ENCODE measurements at places on chromosomes 12 and 14. TPM values are rescaled to one million over a fixed set of nuclear protein-coding genes. Genes with fewer than 3 reads are reported as not detected.

DNA sequence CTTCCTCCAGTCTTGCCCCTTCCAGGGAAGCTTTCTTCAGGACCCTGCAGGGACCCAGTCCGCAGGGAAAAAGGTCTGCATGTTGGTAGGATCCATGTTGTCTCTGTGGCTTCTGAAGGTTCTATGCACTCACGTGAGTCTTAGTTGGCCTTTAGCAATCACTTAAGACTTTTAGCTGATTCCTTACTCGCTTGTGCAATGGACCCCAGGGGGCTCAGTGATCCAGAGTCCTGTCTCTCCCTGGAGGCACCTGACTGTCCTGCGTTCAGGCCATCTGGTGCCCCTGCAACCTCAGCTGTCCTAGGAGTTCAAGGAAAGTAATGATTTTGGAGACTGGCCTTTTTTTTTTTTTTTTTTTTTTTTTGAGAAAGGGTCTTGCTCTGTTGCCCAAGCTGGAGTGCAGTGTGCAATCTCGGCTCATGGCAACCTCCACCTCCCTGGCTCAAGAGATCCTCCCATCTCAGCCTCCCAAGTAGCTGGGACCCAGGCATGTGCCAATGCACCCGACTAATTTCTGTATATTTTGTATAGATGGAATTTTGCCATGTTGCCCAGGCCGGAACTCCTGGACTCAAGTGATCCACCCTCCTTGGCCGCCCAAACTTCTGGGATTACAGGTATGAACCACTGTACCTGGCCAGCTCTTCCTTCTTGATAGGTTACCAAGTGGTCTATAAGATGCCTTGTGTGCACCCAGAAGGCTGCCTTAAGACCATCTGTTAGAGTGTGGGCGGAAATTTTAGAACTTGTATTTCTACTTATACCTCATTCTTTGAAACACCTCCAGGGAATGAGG, 4.6 kb downstream of the IFI27L2 start:
- no peak overlapping the region for H3K27ac ChIP-seq
- no peaks in the 10 kb centered on the region for H3K27me3 ChIP-seq
- no peak for DNase-seq
- H3K36me3 ChIP-seq, result peaks cover 1% of the 10 kb centered on the region

DNA sequence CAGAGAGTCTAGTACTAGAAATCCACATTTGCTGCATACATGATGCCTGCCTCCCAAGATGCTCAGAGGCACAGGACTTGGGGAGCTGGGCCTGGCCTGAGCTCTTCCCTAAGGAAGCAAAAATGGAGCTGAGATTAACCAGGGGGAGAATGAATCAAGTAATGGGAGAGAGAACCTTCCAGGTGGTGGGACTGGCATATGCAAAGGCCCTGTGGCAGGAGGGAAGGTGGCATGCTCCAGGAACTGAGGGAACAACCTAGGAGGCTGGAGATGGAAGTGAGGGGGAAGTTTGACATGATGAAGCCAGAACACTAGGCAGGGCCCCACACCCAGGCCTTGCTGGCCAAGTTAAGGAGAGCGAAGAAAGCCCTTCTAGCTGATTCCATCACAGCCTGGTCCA, 23.3 kb downstream of the TMEM63C start:
- no peaks in the 10 kb centered on the region for H3K27me3 ChIP-seq
- H3K4me3 ChIP-seq, result no peak overlapping the region
- no peaks in the 10 kb centered on the region for H3K36me3 ChIP-seq

The SGPP1 gene
- total RNA-seq, result 10.9 TPM

DNA sequence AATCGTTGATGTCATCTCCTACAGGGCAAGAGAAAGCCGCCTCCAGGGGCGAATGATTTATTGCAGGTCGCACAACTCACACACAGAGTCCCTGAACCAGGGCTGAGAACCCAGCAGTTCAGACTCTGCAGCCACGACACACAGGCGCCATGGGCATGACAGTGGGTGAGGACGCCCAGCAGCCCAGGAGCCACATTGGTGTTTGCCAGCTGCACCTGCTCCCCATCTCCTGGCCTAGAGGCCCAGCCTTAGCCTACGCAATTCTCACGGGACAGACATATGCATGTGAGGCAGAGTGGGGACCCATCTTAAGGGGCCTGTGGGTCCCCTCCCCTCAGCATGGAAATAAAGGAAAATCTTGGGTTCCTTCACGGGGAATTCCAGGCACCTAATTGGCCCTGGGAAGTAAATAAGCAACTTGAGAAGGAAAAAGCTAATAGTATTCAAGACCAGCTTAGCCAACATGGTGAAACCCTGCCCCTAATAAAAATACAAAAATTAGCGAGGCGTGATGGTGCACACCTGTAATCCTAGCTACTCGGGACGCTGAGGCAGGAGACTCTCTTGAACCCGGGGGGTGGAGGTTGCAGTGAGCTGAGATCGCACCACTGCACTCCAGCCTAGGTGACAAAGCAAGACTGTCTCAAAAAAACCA, 69.3 kb downstream of the RIMBP2 start:
- H3K27me3 ChIP-seq, result no peaks in the 10 kb centered on the region
- H3K36me3 ChIP-seq, result no peaks in the 10 kb centered on the region

DNA sequence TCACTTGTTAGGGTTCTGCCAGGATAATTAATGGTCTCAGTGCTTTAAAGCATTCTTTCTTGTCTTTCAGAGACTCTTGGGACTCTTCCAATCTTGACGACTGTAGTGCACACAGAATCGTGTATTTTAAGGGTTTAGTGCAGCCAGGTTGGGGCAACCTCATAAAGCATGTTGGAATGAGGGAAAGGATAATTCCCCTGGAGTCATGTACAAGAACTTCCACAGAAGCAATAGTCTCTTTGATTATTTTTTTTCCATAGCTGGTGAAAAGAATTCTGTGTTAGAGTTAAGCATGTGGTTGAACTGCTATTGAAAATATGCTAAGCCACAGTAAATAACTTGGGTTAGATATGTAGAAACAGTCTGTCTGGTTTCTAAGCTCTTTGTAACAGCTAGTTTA, 246.8 kb upstream of the DAAM1 start:
- H3K36me3 ChIP-seq, result no peaks in the 10 kb centered on the region
- H3K4me1 ChIP-seq, result no peaks in the 10 kb centered on the region
- no peak for DNase-seq
- H3K27me3 ChIP-seq, result no peaks in the 10 kb centered on the region

DNA sequence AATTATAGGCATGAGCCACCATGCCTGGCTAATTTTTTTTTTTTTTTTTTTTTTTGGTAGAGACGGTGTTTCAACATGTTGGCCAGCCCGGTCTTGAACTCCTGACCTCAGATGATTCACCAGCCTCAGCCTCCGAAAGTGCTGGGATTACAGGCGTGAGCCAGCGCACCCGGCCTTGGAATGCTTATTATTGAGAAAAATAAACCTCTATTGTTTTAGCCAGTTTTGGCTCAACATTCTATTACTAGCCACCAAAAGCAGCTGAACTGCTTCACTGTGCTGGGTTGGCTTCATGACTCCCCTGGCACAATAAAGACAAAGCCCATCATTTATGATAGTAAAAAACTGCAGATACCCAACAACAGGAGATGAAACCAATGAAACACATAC, 93.5 kb upstream of the CEP83 start:
- H3K27me3 ChIP-seq, result peaks cover 5% of the 10 kb centered on the region
- no peak for DNase-seq
- H3K4me3 ChIP-seq, result no peak overlapping the region
- H3K4me1 ChIP-seq, result no peaks in the 10 kb centered on the region
- no peak overlapping the region for H3K27ac ChIP-seq

The TPPP2 gene
- total RNA-seq, result not detected

The SLC5A8 gene
- not detected for total RNA-seq

- H3K4me1 ChIP-seq, result peaks cover 28% of the 10 kb centered on the region
- H3K36me3 ChIP-seq, result no peaks in the 10 kb centered on the region
- no peak overlapping the region for H3K27ac ChIP-seq
- peaks cover 84% of the 10 kb centered on the region for H3K27me3 ChIP-seq
- H3K4me3 ChIP-seq, result no peak overlapping the region
These were observed 6.8 kb downstream of the SIX1 start for GRCh38 chr14:60642270-60643140.

The ACSM4 gene
- total RNA-seq, result not detected

The GDF3 gene
- not detected for total RNA-seq

The AKAP5 gene
- total RNA-seq, result 1.3 TPM

DNA sequence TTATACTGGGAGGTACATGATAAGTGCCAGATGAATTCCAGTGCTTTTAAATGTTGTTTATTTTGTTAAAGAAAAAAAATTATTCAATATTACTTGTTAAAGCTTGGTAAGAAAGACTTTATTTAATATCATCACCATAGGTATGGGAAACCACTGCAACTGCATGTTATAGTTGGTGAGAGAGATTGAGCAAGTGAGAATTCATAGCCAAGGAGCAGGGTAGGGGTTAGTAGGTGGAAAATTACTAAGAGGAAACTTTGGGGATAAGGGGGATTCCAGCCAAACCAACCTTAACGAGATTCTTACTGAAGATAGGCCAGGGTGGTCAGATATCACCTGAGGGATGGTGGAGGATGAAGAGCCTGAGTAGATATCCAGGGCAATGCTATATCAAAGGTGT, 38.4 kb downstream of the SLC16A7 start:
- no peaks in the 10 kb centered on the region for H3K27me3 ChIP-seq
- H3K36me3 ChIP-seq, result peaks cover 28% of the 10 kb centered on the region
- peaks cover 64% of the 10 kb centered on the region for H3K4me1 ChIP-seq

GRCh38 chr14:103527408-103528145, 1.4 kb upstream of the TRMT61A start:
- H3K27me3 ChIP-seq, result peaks cover 12% of the 10 kb centered on the region
- H3K4me3 ChIP-seq, result peak overlapping the region; percentile 41
- peak overlapping the region; percentile 29 for H3K27ac ChIP-seq
- DNase-seq, result peak; percentile 67

The RFLNA gene
- not detected for total RNA-seq

The POTEM gene
- total RNA-seq, result not detected

DNA sequence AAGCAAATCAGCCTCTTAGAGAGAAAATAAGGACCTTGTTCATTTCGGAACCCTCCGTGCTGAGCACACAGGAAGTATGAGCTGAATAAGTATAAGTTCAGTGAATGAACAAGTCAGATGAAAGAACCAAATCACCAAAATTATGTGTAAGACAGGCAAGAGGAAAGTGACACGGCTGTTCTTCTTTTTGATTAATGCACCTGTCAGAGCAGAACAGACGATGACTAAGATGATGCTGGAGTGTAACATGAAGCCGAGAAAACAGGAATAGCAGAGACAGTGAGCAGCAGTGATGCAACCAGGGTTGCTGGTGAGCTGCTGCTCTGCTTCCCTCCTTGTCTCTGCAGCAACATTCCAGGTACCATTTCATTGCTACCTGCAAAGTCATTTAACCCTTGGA, 861.1 kb downstream of the GALC start:
- no peaks in the 10 kb centered on the region for H3K36me3 ChIP-seq
- H3K4me1 ChIP-seq, result no peaks in the 10 kb centered on the region
- no peak overlapping the region for H3K27ac ChIP-seq
- no peak overlapping the region for H3K4me3 ChIP-seq
- H3K27me3 ChIP-seq, result no peaks in the 10 kb centered on the region

The STAB2 gene
- total RNA-seq, result not detected

GRCh38 chr12:105622846-105623736, 292.6 kb downstream of the C12orf75 start:
- H3K36me3 ChIP-seq, result no peaks in the 10 kb centered on the region
- no peak for DNase-seq
- no peaks in the 10 kb centered on the region for H3K4me1 ChIP-seq
- no peak overlapping the region for H3K4me3 ChIP-seq
- peaks cover 13% of the 10 kb centered on the region for H3K27me3 ChIP-seq

GRCh38 chr12:110934093-110934852, 13.9 kb upstream of the MYL2 start:
- H3K27me3 ChIP-seq, result peaks cover 10% of the 10 kb centered on the region
- DNase-seq, result no peak
- peaks cover 5% of the 10 kb centered on the region for H3K4me1 ChIP-seq
- H3K36me3 ChIP-seq, result no peaks in the 10 kb centered on the region
- no peak overlapping the region for H3K27ac ChIP-seq

The GPR84 gene
- total RNA-seq, result not detected

The USP44 gene
- 15.2 TPM for total RNA-seq

The TSPAN11 gene
- not detected for total RNA-seq

The SMCO2 gene
- total RNA-seq, result not detected

DNA sequence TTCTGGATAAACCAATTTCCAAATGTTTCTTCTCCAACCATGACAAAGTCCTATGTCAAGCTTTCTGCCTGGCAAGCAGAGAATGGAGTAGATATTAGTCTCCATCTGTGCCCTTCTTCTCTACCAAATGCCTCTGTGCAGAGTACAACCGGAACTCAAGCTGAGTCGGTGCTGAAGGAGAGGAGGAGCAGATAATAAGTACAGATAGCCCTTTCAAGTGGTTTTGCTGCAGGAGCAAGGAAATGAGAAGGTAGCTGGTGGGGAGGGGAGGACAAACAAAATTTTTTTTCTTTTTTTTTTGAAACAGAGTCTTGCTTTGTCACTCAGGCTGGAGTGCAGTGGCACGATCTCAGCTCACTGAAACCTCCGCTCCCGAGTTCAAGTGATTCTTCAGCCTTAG, 14.2 kb upstream of the HELB start:
- peaks cover 60% of the 10 kb centered on the region for H3K4me1 ChIP-seq
- peak overlapping the region; percentile 44 for H3K27ac ChIP-seq
- H3K36me3 ChIP-seq, result peaks cover 9% of the 10 kb centered on the region
- DNase-seq, result peak; percentile 59

GRCh38 chr12:111868676-111869588, 26.9 kb downstream of the MAPKAPK5 start:
- no peaks in the 10 kb centered on the region for H3K27me3 ChIP-seq
- no peak for DNase-seq
- H3K27ac ChIP-seq, result no peak overlapping the region
- H3K4me3 ChIP-seq, result no peak overlapping the region

The HOTAIR gene
- total RNA-seq, result not detected

GRCh38 chr14:60981633-60982455, 799 bp downstream of the SLC38A6 start:
- no peak overlapping the region for H3K4me3 ChIP-seq
- H3K27ac ChIP-seq, result no peak overlapping the region
- peaks cover 19% of the 10 kb centered on the region for H3K36me3 ChIP-seq
- peak; percentile 17 for DNase-seq

The PRB2 gene
- not detected for total RNA-seq

The TOMM20L gene
- total RNA-seq, result not detected

GRCh38 chr12:95418142-95418541, 55.8 kb upstream of the METAP2 start:
- no peaks in the 10 kb centered on the region for H3K4me1 ChIP-seq
- no peaks in the 10 kb centered on the region for H3K36me3 ChIP-seq
- no peak overlapping the region for H3K4me3 ChIP-seq
- no peak for DNase-seq

The RESF1 gene
- 70.8 TPM for total RNA-seq

GRCh38 chr12:107501681-107502080, 183.9 kb upstream of the PWP1 start:
- no peak overlapping the region for H3K4me3 ChIP-seq
- H3K27me3 ChIP-seq, result no peaks in the 10 kb centered on the region
- H3K27ac ChIP-seq, result no peak overlapping the region
- H3K4me1 ChIP-seq, result peaks cover 8% of the 10 kb centered on the region
- H3K36me3 ChIP-seq, result peaks cover 8% of the 10 kb centered on the region

Data from activated CD8-positive, alpha-beta T cell treated with anti-CD3 and anti-CD28 coated beads for 36 hours (primary cell).